ENCODE measurements at places on chromosomes 16 and 17.

GRCh38 chr17:81556175-81556691 lies 4.1 kb upstream of the FAAP100 start:
- no peak for DNase-seq

DNA sequence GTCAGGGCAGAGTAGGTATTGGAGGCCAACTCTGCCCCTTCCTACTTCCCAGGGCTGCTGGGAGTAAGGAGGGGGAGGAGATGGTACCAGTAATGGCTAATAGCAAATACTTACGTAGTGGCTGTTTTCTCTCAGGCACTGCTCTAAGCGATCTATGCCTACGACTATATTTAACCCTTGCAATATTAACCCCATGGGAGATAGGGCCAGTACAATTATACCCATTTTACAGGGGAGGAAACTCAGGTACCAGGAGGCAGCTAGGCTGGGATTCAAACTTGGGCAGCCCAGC lies 50.6 kb downstream of the RMI2 start:
- no peak for DNase-seq

GRCh38 chr16:23282568-23282967 lies 19.5 kb upstream of the SCNN1B start:
- DNase-seq = no peak

- DNase-seq = no peak
These were observed at the start of gene FBXO39 for GRCh38 chr17:6775871-6776405. FBXO39 (plus strand) TSS chr17:6776215; CDS start chr17:6779869, 3,654 bp downstream.

DNA sequence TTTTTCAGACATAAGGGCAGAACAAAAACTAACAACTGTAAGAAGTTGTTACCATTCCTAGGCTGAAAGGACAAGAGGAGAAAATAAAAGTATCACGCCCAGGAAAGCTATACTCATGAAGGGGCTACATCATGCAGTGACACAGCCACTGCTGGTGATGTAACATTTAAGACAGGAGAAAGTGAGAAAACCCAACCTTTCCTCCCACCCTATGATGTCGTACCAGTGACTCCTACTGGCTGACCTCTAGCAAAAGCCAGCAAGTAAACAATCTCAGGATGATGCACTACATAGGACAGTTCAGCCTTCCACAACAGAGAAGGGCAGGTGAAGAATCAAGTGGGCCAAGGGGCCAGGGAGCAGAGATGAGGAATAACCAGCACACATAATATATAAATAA lies 14.0 kb upstream of the OR1E2 start:
- no peak for DNase-seq

GRCh38 chr17:57589151-57590034 lies 155.7 kb downstream of the CCDC182 start:
- no peak for DNase-seq

- no peak for DNase-seq
These were observed 17.9 kb downstream of the ZC3H18 start for GRCh38 chr16:88588148-88588547.

DNA sequence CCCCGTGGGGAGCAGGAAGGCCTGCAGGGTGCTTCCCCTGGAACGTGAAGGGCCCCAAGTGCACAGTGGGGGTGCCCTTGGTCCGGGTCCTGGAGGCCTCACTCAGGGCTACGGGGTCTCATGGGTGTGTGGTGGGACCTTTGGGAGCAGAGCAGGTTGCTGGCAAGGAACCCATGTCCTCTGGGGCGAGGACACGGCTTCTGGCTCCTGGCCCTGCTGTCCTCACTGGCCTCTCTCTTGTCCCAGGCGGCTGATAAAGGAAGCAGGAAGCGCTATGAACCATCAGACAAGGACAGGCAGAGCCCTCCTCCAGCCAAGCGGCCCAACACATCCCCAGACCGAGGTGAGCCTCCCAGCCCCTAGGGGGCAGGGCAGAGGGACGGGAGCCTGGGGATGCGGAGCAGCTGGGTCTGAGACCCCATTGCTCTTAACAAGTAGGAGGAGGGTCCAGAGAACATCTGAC lies 9.8 kb upstream of the IL17C start:
- DNase-seq = no peak

- no peak for DNase-seq
These were observed 21.1 kb upstream of the ZNF629 start for GRCh38 chr16:30808146-30808545.

GRCh38 chr17:67052720-67053437 lies 8.5 kb downstream of the CACNG1 start:
- DNase-seq = no peak

DNA sequence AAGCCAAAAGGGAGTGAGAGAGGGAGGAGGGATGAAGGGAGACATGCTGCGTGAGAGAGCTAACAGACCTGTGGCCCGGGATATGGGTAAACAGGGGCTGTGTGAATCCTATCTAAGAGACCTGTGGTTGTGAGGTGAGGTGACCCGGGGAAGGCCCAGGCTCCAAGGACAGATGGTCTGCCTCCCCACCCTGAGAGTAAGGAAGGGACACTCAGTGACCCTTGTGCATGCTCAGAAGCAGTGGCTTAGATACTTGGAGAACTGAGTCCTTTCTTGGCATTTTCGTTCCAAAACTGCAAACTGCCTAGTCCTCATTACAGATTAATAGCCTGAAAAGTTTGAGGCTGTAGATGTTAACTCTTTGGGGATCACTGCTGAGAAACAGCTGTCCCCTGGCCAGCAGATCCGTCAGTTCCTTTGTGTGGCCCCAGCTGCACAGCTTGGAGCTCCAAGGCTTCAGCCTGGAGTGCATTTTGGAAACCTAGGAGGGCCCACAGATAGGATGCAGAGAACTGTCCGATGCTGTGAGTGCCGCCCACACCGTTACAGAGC lies 121.6 kb downstream of the SMG6 start:
- DNase-seq = no peak

- no peak for DNase-seq
These were observed 93.0 kb downstream of the SEC14L1 start for GRCh38 chr17:77233635-77234334.

DNA sequence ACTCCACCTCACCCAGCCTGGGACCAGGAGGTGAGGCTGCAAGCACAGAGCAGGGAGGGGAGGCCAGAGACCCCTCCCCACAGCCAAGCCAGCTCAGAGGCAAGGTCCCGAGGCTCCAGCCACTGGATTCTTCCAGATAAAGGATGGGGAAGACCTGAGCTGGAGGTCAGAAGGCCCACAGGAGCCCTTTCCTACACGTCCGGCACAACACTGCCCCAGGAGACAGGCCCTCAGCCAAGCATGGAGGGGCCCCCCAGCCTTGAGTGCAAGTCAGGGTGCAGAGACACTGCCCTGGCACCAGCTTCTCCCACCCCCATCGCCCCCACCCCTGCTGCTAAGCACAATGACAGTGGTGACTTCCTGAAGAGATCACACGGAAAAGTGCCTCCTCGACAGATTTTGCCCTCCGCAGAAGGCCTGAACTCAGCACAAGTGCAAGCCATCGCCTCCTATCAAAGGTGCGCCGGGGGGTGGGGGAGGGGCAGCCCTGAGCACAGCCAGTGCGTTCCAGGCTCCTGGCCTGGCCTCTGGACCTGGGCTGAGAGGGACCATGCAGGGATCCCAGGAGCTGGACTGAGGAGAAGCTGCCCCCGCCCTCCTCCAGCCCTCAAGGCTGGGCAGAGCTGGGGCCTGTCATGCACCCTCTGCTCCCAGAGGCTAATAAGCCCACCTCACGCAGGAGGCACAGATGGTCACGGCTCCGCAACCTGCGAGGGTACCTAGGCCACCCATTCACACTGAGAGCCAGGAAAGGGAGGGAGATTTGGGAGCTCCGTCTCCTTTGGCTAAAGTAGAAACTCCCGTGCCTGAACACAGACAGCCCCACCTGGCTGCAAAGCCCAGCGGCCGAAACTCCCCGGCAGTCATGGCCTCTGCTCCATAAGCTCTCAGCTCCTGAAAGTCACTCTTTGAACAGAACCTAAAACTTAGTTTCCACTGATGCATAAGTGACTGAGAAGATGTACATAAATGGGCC lies 2.7 kb downstream of the MAFG start:
- DNase-seq = no peak

DNA sequence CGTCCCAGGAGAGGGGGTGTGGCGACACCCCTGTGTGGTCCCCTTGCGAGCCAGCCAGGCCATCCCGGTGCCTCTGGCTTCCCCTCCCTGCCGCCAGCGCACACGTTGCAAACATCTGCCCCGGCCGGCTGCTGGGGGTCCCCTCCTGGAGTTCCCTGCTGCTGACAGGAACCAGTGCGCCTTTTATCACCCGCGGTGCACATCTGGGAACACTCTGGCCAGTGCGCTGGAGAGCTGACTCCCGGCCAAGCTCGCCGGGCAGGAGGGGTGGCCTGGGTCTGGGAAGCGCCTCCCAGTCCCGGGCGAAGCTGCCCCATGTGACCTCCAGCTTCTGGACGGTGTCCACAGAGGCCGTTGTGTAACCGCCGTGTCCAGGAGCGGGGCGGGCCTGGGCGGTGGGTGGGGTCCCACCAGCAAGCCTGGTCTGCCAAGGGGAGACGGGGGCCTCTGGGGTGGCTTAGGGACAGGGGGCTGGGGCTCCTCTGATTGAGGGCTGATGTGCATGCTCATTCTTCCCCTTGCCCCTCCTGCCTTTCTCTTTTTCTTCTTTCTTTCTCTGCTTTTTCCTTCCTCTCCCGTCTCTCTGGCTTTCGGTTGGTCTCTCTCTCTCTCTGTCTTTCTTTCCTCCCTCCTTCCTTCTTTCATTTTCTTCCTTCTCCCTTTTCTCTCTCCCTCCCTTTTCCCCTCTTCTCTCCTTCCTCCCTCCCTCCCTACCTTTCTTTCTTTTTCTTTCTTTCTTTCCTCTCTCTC lies 25.2 kb upstream of the CIBAR2 start:
- no peak for DNase-seq

DNA sequence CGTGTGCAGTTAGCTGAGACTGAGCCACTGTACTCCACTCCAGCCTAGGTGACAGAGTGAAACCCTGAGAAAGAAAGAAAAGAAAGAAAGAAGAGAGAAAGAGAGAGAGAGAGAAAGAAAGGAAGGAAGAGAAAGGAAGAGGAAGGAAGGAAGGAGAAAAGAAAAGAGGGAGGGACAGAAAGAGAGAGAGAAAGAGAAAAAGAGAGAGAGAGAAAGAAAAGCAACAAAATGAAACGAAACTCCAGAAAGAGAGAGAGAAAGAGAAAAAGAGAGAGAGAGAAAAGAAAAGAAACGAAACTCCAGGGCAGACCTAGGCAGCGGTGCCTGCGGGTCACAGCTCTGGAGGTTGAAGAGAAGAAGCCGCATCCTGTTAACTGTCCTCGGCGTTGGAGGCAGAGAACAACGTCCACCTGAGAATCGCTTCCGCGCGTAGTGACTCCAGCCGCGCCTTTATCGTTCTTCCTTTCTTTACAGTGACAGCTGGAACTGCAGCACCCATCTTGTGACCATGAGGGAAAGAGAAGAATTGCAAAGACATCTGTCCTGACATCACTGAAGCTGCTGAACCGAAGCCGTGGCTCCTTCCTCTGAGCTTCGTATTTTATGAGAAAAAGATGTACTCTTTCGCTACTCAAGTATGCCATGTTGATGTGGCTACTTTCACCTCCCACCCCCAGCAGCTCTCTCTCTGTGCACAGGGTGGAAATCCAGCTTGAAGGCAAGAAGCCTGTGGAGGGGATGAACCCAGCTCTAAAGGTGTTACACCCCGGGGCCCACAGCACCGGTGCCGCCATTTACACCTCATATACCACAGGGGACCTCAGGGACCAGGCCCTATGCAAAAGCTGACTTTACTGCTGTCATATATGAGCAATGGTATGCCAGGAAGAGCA lies 56.9 kb upstream of the DOC2B start:
- DNase-seq = no peak

Measured in activated T-cell treated with anti-CD3 and anti-CD28 coated beads for 24 hours (primary cell).